ENCODE measurements at places on chromosomes 2 and 18.

GRCh38 chr2:231469583-231469950, 5.3 kb upstream of the NCL start:
- no peak for DNase-seq

GRCh38 chr2:148876595-148877402, 1.8 kb downstream of the KIF5C start:
- DNase-seq, result no peak

GRCh38 chr2:163419000-163419830, 316.6 kb downstream of the FIGN start:
- no peak for DNase-seq

DNA sequence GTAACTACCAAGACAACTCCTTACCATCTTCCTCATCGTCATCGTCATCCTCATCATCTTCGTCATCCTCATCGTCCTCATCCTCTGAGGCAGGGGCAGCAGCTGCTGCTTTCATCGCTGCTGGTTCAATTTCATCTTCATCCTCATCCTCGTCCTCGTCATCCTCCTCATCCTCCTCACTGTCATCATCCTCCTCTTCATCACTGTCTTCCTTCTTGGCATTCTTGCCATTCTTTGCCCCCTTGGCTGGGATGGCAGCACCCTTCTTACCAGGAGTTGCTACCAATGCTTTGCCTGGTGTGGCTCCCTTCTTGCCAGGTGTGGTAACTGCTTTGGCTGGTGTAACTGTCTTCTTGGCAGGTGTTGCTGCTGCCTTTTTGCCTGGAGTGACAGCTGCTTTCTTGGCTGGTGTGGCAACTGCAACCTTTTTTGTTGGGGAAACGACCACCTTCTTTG, 2.7 kb downstream of the NCL start:
- DNase-seq, result peak; percentile 6

DNA sequence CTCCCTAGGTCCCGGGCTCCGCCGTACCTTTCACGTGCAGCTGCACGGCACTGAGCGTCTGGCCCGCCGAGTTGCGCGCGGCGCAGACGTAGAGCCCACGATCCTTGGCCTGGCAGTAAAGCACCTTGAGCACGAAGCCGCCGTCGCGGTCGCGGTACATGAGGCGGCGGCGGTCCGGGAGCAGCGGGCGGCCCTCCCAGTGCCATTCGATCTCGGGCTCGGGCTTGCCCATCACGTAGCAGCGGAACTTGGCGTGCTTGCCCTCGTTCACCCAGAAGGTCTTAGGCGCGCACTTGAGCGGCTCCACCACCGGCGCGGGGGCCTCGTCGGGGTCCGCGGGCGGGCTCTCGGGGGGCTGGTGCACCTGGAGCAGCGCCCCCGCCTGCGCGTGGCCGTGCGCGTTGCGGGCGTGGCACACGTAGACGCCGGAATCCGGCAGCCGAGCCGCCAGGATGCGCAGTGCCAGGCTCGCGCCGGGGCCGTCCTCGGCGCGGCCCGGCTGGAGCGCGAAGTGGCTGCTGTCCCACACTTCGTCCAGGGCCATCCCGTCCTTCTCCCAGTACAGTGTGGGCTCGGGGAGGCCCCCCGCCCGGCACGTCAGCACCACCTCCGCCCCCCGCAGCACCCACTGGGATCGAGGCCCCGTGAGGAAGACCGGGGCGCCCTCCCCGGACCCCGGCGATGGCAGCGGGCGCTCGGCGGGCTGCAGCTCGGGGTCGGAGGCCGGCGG, 980 bp downstream of the OBSL1 start:
- DNase-seq, result no peak

- DNase-seq, result no peak
Observed at GRCh38 chr2:146262606-146263005, 1582.2 kb upstream of the ACVR2A start.

DNA sequence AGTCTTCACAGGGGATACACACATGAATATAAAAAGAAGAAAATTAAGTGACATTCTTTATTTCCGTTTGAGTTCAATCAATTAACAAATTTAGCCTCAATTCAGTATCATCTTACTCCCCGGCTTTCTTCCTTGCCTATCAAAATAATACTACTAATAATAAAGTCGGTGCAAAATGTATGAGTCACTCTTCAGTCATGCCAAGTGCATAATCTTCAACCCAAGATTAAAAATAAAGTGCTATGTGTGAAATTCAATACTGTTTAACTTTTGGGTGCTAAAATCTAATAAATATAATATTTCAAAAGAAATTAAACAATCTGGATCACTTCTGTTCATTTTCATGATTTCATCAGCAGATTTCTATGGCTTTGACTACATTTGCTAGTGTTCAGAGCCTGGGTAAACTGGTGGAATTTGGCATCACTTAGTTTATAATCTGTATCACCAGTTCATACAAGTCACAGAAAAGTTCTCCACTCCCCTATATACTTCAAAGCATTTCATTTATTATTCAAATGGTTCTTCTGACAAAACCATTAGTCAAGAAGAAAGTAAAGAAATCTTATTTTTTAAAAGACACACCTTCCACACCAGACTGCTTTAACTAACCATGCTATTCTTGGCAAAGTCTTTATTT, 183.6 kb downstream of the THADA start:
- DNase-seq, result no peak

- no peak for DNase-seq
Observed at GRCh38 chr2:25310965-25311864, 30.5 kb downstream of the DNMT3A start.

DNA sequence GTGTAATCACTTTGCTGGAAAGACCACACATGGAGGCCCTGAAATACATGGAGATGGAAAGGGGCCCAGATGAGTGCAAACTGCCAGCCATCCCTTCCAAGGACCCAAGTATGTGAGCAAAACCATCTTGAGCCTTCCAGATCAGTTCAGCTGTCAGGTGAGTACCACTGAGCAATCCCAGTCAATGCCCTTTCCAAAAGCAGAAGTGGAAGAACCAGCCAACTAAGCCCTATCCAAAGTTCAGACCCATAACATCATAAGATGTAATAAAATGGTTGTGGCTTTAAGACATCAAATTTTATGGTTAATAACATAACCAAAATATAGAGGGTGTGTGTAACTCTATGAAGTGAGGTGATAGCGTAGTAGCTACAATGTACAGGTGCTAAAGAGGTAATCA, 88.5 kb downstream of the NXPH2 start:
- DNase-seq, result no peak

- no peak for DNase-seq
Observed at GRCh38 chr18:24009651-24010333, 4.8 kb upstream of the TTC39C start.

DNA sequence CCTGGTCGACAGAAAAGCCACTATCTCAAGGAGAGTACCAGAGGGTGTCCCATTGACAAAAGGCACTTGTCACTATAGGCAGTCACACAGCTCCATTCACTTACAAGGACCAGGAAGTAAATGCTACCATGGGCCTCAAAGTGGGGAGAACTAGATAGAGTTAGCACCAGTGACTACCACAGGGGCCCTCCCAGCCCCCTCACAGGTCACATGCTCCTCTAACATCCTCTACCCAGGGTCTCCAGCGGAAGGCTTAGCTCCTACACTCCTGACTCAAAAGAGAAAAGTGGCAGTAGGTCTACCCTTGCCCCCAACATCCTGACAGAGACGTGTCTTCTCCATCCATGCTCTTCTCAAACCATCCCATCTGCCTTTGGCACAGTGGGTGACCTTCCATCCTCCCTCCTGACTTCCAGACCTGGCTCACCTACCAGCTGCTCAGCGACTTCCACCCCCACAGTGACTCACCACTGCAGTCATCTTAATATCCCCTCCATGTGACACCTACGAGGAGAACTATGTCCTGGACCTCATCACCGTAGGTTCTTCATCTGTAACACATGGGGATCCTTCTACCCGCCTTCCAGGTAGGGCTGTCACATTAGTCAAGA, 5.6 kb upstream of the DNMT3A start:
- no peak for DNase-seq

- DNase-seq, result no peak
Observed at GRCh38 chr2:28343971-28344715, 48.5 kb upstream of the FOSL2 start.

DNA sequence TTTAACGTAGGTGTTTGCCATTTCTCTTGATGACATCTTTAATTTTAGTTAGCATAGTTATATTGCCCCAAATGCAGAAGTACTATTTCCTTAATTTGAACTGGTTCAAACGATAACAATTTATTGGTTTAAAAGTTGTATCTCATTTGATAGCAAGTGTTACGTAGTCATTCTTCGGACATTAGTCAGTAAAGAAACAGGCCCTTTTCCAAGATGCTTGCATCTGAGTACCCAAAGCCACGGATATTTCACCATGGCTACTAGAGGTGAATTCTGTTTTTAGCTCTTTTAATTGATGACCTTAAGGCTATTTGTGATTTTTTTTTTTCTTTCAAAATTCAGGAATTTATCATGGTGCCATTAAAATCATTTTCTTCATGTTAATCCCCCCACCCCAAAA, 32.1 kb downstream of the GLS start:
- DNase-seq, result no peak

DNA sequence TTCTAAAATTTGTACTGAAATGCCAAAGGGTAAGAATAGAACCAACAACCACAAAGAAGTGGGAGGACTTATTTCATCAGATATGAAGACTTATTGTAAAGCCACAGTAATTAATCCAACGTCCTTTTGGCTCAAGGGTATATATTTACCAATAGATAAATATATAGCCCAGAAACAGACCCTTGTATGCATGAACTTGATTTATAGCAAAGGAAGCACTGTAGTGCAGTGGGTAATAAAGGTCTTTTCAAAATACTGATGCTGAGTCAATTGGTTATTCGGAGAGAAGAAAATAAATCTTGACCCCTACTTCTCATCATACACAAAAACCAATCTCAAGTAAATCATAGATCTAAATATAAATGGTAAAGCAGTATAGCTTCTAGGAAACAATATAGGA, 200.5 kb upstream of the ST6GAL2 start:
- DNase-seq, result no peak

GRCh38 chr2:238403632-238404405, 22.9 kb upstream of the ASB1 start:
- no peak for DNase-seq

GRCh38 chr2:72665448-72665847, 160.4 kb downstream of the EXOC6B start:
- DNase-seq, result no peak

- DNase-seq, result no peak
Observed at GRCh38 chr2:188306271-188306670, 14.6 kb downstream of the GULP1 start.

DNA sequence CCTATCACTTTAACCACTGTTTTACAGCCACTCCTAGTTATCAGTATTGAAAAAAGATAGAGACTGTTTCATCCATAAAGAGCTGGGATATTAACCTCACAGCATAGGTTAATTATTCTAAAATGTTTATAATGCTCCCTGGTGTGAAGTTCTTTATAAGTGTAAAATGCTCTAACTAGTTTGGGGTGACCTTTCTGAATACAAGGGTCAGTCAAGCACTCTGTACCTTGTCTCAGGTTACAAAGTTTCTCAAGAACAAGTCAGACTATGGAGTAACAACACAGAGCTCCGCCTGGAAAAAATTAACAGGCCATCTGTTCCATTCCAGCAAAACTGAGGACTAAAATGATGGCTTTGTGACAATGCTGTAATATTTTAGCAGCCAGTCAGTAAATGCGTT, 107.4 kb downstream of the NOL4 start:
- no peak for DNase-seq

- no peak for DNase-seq
Observed at GRCh38 chr2:236592821-236593220, 23.2 kb downstream of the ACKR3 start.

DNA sequence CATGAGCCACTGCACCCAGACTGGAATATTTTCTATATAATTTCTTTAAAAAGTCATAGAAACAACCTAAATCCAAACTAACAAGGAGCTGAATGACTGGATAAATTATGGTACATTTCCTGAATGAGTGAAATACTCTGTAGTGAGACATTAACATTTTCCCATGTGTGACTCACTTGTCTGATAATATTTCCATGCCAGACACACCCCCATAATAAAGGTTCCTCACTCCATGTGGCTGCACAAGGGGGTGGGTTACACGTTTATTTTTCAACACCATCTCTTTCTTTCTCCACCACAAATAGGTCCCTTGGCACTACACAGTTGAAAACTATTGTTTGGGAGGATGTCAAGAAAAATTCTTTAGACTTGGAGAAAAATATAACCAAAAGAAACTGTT, 266.3 kb upstream of the LYPD1 start:
- no peak for DNase-seq

DNA sequence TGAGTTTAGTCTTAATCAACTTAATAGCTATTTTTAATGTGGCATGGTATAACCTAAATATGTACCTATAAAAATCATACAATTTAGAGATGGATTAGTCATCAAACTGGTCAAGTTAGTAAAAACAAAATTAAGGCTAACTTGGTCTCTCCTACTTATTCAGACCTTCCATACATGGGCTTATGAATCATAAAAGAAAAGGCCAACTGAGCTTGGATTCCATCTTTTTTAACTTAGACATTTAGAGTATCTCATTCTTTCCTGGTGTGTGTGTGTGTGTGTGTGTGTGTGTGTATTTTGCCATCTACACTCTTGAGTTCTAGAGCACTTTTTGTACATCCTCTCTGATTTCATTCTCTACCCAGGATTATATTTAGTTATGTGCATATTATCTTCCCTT, 637.5 kb downstream of the PLCL1 start:
- DNase-seq, result no peak

GRCh38 chr2:145958611-145959010, 1438.7 kb upstream of the ZEB2 start:
- DNase-seq, result no peak

DNA sequence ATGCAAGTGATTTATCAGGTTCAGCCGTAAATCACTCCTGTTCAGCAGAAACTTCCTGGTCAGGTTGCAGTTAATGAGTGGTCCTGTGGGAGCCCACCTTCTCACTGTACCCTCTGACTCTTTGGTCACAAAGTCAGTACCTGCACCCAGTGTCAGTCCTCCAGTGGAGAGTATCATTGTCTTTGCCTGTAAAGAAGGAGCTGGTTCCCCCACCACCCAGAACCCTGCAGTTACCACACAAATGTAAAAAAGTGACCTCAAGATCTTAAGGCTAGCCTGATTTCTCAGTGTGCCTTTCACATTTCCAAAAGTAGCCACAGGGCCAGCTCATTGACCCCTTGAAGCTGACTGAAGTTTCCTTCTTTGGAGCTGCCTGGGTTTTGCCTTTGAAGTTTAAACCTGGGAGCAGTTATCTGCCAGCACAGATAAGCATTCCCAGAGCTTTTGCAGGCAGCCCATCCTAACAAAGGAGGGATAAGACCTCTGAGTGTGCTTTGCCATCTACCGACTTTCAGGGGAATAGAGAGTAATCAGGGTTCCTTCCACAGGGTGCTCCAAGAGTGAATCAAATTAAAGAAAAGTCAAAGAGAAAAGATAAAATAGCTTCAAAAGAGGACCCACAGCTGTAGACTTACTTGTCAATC, 725.2 kb downstream of the CPS1 start:
- DNase-seq, result no peak

- DNase-seq, result peak; percentile 58
Observed at GRCh38 chr2:232328032-232328422, 50.5 kb upstream of the ALPP start.

DNA sequence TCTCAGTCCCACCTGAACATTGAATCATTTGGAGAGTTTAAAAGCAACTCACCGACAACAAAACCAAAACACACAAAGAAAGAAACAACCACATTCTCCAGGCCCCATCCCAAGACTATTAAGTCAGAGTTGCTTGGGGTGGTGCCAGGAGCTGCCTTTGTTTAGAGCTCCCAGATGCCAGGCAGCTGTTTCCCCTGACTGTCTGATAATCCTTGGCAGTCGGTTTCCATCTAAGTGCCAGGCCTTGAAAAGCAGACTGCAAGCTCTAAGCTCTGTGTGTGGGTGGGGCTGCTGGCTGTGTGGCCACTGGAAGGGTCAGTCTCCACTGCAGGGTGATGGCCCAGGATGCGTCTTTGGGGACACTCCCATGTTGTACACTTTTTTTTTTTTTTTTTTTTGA, 255.3 kb upstream of the AGAP1 start:
- no peak for DNase-seq

Measured in cardiac septum (tissue), 1 donor.